ENCODE measurements at places on chromosomes 16 and 17.

- DNase-seq = no peak
Observed at GRCh38 chr17:42857389-42857788, 6.4 kb downstream of the AOC3 start.

- DNase-seq = no peak
Observed at GRCh38 chr16:56944954-56945839, 13.3 kb downstream of the HERPUD1 start.

DNA sequence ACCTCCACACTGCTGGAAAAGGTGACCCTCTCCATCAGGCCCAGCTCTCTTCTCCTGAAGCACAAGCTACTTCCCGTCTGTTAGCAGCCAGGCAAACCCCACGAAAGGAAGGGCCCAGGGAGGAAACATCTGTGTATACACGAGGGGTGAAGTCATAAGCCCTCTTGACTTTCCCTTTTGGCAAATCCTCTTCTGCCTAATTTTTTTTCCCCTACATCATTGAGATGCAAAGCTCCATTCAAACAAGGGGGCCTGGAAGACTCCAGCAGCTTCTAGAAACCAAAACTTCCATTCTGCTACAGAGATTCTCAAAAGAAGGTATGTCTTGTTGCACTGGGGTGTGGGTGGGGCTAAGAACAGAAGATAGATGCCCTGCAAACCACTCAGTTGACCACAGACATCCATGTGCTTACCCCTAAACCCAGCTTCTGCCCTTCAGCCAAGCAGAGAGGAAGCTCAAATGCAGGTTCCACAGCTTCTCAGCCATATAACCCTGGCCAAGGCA, 145.6 kb upstream of the RCVRN start:
- no peak for DNase-seq

- DNase-seq = no peak
Observed at GRCh38 chr17:976312-976711, 3.3 kb downstream of the NXN start.

- DNase-seq = no peak
Observed at GRCh38 chr17:60602871-60603270, 2.9 kb downstream of the PPM1D start.
